ENCODE measurements at places on chromosomes 2 and 18.

GRCh38 chr2:41768310-41768709 is 279.5 kb upstream of the PKDCC start:
- no peak for DNase-seq

DNA sequence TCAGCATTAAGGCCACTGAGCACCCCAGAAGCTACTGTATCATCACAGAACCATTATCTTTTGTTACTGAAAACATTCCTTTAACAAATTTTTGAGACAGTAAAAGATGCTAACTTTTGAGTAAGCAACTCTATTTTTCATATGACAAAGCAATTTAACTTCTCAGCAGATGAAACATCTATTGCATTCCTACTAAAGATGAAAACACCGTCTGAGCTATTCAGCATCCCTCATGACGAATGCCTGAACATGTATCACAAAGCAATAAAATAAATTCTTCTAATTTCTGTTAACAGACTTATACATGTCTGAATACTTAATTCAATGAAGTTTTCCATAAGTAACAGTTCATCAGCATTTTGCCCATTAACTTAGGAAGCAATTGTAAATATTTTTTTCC is 23.9 kb downstream of the CHN1 start:
- DNase-seq, result no peak

- no peak for DNase-seq
Observed at GRCh38 chr2:9167718-9168657, 38.6 kb upstream of the ASAP2 start.

DNA sequence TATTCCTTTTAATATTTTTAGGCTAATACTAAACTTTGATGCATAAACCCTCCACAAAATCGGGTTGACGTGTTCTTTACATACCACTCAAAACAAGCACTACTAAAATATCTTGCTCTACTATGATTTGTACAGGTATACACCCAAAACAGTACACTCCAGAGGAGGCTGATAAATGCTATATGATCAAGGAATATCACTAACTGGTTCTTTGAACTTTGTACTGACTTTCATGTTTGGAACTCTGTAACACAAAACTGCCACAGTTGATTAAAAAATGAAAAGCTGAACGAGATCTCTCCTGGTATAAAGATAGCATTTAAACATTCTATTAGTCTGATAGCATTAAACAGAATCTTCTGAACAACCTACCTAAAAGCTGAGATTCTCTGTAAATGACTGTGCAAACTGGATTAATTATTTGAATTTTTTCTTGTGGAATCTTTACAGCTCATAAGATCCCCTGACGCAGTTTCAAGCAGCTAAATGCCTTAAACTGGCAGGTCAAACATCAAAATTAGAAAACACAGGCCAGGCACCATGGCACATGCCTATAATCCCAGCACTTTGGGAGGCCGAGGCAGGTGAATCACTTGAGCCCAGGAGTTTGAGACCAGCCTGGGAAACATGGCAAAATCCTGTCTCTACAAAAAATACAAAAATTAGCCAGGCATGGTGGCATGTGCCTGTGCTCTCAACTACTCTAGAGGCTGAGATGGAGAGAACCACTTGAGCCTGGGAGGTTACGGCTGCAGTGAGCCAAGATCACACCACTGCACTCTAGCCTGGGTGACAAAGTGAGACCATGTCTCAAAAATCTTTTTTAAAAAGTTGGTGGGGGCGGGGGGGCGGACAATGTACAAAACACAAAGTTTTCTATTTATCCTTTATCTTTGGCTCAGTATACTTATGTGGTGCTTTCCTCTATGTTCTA is 150.6 kb downstream of the EXOC6B start:
- no peak for DNase-seq

- no peak for DNase-seq
Observed at GRCh38 chr18:23307567-23308295, 145.4 kb upstream of the RIOK3 start.

- DNase-seq, result no peak
Observed at GRCh38 chr2:7007846-7008741, 90.9 kb downstream of the RNF144A start.

- no peak for DNase-seq
Observed at GRCh38 chr2:120773186-120773800, 37.6 kb downstream of the GLI2 start.

DNA sequence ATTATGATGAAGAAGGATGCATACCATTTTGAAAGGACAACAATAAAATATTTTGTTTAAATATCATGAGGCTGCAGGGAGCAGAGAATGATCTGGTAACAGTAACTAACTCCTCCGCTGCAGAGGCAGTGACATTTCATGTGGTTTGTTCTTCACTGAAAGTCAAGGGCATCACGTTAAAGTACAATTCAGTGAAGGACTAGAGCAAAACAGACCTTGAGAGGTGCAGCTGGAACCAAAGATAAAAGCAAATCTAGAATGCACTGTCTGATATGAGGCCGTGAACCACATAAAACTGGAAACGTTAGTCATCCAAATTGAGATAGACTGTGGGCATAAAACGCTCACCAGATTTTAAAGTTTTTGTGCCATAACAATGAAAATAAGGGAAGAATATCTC is 522.9 kb upstream of the TNP1 start:
- DNase-seq, result no peak

GRCh38 chr2:201471732-201472393 is 20.3 kb downstream of the STRADB start:
- DNase-seq, result no peak

Data from stimulated activated CD4-positive, alpha-beta T cell treated with anti-CD3 and anti-CD28 coated beads, Interleukin-4, amount 100 ng/mL, for 4 hours (primary cell).